Stimulated activated CD8-positive, alpha-beta memory T cell treated with anti-CD3 and anti-CD28 coated beads, Interleukin-15, amount 100 ng/mL, for 4 hours (primary cell): ENCODE measurements at places on chromosomes 6 and 20.

DNA sequence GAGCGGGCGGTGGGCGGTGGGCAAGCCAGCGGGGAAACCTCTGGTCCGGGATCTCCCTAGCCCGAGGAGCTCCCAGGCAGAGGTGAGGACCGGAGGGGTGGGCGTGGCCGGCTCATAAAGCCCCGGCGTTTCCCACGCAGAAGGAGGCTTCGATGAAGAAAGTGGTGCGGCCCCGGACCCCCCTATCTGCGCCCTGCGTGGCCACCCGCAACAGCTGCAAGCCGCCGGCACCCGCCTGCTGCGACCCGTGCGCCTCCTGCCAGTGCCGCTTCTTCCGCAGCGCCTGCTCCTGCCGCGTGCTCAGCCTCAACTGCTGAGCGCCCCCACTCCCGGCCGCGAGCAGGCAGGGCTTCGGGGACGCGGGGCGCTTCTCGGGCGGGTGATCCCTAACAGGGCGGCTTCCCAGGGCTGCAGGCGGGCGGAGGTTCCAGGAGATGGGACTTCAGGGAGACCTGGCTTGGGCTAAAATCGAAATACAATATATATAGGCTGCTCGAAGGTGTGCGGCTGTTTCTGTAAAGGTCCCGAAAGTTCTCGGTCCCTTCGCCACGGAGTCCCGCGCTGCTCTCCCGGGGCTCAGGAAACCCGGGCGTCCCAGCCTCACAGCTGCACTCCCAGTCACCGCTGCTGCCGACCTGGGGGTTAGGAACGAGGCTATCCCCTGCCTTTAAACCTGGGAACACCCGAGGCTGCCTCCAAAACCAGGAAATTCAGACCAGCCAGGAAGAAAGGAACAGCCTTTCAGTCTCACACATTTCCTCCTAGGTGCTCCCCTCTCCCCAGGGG lies 27.8 kb downstream of the ASIP start:
- DNase-seq = no peak

GRCh38 chr6:32879691-32880090 lies 25.7 kb downstream of the PSMB9 start:
- no peak for DNase-seq

- DNase-seq = no peak
Observed at GRCh38 chr6:2625581-2625980, 125.1 kb downstream of the MYLK4 start.

GRCh38 chr20:9417665-9418064 lies 96.7 kb upstream of the LAMP5 start:
- DNase-seq = no peak

GRCh38 chr6:39530201-39530759 lies 194.9 kb downstream of the KIF6 start:
- no peak for DNase-seq

- no peak for DNase-seq
Observed at GRCh38 chr6:18042536-18043145, 55.2 kb upstream of the KIF13A start.

- no peak for DNase-seq
Observed at GRCh38 chr20:45904583-45905504, 7.1 kb downstream of the PLTP start.

DNA sequence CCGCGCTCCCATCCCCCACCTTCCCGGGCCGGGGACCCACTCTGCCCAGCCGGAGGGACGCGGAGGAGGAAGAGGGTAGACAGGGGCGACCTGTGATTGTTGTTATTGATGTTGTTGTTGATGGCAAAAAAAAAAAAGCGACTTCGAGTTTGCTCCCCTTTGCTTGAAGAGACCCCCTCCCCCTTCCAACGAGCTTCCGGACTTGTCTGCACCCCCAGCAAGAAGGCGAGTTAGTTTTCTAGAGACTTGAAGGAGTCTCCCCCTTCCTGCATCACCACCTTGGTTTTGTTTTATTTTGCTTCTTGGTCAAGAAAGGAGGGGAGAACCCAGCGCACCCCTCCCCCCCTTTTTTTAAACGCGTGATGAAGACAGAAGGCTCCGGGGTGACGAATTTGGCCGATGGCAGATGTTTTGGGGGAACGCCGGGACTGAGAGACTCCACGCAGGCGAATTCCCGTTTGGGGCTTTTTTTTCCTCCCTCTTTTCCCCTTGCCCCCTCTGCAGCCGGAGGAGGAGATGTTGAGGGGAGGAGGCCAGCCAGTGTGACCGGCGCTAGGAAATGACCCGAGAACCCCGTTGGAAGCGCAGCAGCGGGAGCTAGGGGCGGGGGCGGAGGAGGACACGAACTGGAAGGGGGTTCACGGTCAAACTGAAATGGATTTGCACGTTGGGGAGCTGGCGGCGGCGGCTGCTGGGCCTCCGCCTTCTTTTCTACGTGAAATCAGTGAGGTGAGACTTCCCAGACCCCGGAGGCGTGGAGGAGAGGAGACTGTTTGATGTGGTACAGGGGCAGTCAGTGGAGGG lies 2.8 kb downstream of the SOX4 start:
- no peak for DNase-seq

DNA sequence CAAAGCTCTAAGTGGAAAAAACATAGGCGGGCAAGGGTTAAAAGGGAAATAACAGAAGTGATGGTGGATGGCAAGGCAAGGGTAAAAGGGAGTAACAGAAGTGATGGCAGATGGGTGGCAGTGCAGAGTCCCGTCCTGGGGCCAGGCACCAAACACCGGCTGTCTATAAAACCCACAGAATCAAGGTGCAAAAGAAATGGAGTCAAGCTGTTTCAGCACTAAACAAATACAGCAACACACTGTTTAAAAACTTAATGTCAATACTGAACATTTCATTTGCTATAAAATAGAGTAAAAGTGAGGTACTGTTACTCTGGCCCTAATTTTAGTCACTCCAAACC lies 87.6 kb downstream of the MAN1A1 start:
- no peak for DNase-seq

DNA sequence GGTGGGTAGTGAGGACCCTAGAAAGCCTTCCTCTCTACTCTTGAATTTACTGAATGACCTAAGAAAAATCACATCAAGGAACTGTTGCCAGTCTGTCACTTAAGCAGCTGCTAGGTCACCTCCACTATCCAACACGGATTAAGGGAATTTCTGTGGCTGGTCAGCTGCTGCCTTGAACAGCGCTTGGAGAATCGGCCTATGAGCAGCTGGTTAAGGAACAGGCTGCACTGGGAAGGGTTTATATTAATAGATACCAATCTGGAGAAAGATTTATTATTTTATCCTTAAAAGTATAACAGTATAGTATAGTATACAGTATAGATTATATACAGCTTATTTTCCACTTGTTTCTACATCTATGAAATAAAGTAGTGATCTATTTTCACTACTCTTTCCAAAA lies 6.5 kb downstream of the PTPRK start:
- DNase-seq = no peak

DNA sequence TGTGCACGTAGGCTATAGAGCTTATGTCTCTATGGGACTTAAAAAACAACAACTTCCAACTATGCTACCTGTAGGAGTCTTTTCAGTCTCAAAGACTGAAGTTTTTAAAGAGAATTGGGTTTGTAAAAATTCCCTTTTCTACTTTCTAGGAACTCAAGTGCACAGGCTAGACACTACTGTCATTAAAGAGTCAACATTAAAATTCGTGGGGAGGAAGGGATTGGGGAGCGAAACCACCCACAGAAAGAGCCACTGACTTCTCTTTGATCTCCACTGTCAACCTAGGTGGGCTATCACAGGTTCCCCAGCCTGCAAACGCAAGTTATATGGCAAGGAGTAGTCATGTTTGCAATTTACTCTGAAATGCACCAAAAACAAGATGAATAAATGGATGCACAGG lies 37.7 kb downstream of the ADTRP start:
- DNase-seq = no peak

GRCh38 chr20:15512916-15513315 lies 1060.3 kb downstream of the KIF16B start:
- no peak for DNase-seq

DNA sequence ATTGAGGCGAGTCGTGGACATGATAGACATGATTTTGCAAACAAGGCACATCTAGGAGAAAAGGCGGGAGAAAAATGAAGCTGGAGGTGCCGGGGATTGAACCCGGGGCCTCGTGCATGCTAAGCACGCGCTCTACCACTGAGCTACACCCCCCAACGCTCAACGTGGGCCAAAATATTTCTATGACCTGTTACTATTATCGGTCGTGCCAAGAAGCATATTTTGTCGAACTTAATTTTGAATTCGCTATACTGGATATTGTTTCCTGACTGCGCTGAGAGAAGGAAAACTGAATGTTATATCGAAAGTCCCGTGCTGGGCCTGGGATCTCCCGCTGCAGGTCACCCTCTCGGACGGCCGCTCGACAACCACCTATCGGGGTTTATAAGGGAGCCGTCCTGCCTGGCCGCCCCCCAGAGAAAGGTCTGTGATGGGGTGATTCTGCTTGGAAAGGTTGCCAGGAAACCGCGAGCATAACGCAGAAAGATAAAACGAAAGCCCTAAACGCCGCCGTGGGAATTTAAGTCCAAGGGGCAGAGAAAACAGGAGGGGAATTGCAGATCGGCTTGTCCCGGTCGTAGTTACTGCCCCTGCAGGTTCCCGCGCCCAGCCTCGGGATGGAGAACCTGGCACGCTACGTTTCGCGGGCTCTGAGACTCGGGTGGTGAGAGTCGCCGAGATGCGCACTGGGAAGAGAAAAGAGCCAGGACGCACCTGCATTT lies 60.0 kb downstream of the TRIM27 start:
- peak; percentile 68 for DNase-seq

- peak; percentile 26 for DNase-seq
Observed at GRCh38 chr6:99330159-99330558, 19.3 kb downstream of the FAXC start.

- no peak for DNase-seq
Observed at GRCh38 chr20:32798046-32798981, 21.4 kb upstream of the MAPRE1 start.
